Calu3 (cell line): ENCODE measurements at places on chromosomes 6 and 20. TPM values are rescaled to one million over a fixed set of nuclear protein-coding genes. Genes with fewer than 3 reads are reported as not detected.

DNA sequence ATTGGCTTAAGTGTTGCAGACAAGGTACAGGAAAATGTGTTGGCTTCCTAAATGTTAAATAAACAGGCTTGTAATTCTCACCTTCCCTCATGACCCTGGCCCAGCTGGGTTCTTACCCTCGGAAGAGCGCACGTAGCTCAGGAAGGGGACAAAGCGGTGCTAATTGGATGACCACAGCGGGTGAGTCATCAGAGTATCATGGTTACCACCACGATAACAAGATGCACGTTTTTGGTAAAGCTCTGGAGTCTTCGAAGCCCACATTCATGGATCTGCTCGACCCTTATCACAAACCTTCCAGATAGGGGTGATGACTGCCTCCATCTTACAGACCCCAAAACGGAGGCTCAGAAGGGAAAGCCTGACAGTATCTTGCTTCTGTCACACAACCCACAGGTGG lies 32.8 kb downstream of the APCDD1L start:
- no peak overlapping the region for H3K4me3 ChIP-seq
- no peak for DNase-seq
- H3K4me1 ChIP-seq = no peaks in the 10 kb centered on the region
- H3K27ac ChIP-seq = no peak overlapping the region
- no peaks in the 10 kb centered on the region for H3K36me3 ChIP-seq
- H3K27me3 ChIP-seq = peaks cover 52% of the 10 kb centered on the region

ARMC2 gene
- total RNA-seq = 4.5 and 7.1 TPM in 2 replicates

GRCh38 chr20:63641146-63641791 lies 12.0 kb downstream of the STMN3 start:
- H3K27me3 ChIP-seq = no peaks in the 10 kb centered on the region
- H3K4me1 ChIP-seq = peaks cover 8% of the 10 kb centered on the region
- H3K27ac ChIP-seq = no peak overlapping the region
- no peak for DNase-seq

GRCh38 chr6:36248980-36249379 lies 20.9 kb upstream of the PNPLA1 start:
- H3K27ac ChIP-seq = no peak overlapping the region
- H3K27me3 ChIP-seq = peaks cover 13% of the 10 kb centered on the region
- H3K4me1 ChIP-seq = peaks cover 8% of the 10 kb centered on the region
- no peak for DNase-seq
- peaks cover 4% of the 10 kb centered on the region for H3K36me3 ChIP-seq

FAM162B gene
- total RNA-seq = not detected in 2 replicates

- H3K27me3 ChIP-seq = no peaks in the 10 kb centered on the region
- no peaks in the 10 kb centered on the region for H3K36me3 ChIP-seq
- no peak overlapping the region for H3K27ac ChIP-seq
- no peak overlapping the region for H3K4me3 ChIP-seq
- peaks cover 40% of the 10 kb centered on the region for H3K4me1 ChIP-seq
- DNase-seq = no peak
Measured at GRCh38 chr6:79687759-79688158, 56.6 kb downstream of the SH3BGRL2 start.

- no peak overlapping the region for H3K4me3 ChIP-seq
- no peak overlapping the region for H3K27ac ChIP-seq
- no peak for DNase-seq
- H3K4me1 ChIP-seq = no peaks in the 10 kb centered on the region
Measured at GRCh38 chr20:36917943-36918342, 33.6 kb downstream of the SAMHD1 start.
